ENCODE measurements at places on chromosomes 7 and 10.

DNA sequence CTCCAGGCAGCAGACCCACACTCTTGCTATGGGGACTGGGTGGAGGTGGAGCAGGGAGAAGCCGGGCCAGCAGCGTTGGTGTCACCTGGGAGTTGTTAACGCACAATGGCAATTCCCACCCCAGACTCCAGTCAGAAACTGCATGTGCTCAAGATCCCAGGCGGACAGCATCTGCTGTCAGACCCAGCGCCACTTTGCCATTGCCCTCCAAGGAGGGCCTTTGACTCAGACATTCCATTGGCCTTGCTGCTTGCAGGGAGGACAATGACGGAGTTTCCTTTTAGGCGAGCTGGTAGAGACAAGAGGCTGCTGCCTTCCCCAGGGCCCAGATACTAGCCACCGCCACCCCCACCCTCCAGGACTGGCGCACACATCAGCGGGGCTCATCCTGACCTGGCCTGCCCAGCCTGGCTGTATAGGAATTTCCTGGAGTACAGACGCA lies 34.5 kb downstream of the ZNF775 start:
- no peak for DNase-seq

DNA sequence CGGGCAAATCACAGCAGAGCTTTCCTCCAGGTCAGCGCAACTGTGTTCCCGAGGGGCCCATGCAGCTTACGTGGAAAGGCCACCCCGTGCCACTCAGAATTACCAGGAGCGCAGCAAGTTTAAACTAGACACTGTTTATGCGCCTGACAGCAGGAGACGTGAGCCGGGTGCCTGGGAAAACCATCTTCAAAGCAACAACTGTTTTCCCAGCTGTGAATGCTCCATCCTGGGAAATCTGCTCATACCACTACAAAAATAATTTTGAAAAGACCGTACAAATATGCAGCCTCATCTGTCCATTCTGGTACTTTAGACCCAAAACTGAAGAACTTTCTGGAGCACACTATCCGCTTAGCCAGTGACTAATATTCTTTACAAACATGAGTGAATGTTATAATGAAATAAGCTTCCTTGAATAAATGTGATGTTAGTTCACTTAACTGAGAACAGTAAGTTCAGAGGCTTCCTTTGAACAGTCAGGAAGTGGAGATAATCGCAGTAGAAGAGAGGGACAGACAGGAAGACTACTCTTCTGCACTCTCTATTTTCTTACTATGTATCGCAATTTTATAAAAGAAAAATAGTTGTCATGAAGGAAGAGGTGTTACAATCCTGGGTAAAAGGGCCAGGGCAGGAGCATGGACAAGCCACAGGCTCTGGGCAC lies 16.7 kb downstream of the GPER1 start:
- DNase-seq, result no peak

DNA sequence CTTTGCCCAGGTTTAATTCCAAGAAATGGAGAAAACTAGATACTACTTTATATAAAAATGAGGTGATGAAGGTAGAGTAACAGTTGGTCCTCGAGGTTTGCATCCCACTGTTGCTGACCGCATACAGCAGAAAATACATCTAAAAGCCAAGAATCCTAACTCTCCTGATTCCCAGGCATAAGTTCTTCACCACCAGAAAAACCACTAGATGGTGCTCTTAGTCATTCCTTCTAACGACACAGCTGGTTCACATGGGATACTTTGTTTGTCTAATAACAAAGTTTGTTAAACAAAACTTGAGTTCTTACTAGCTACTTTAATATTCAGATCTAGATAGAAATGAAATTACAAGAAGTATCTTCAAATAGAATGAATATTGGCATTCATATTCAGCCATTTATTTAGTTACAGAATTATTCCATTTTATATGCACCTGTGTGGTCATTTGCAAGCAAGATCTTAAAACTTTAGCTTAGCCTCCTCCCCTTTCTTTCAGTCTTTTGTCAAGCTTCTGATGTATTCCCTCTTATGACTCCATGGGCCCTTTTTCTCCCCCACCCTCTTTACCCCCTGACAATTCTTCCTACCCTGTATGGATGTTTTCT lies 54.1 kb upstream of the CYP26C1 start:
- DNase-seq, result no peak

GRCh38 chr10:103649654-103650423 lies 156.3 kb downstream of the NEURL1 start:
- no peak for DNase-seq

DNA sequence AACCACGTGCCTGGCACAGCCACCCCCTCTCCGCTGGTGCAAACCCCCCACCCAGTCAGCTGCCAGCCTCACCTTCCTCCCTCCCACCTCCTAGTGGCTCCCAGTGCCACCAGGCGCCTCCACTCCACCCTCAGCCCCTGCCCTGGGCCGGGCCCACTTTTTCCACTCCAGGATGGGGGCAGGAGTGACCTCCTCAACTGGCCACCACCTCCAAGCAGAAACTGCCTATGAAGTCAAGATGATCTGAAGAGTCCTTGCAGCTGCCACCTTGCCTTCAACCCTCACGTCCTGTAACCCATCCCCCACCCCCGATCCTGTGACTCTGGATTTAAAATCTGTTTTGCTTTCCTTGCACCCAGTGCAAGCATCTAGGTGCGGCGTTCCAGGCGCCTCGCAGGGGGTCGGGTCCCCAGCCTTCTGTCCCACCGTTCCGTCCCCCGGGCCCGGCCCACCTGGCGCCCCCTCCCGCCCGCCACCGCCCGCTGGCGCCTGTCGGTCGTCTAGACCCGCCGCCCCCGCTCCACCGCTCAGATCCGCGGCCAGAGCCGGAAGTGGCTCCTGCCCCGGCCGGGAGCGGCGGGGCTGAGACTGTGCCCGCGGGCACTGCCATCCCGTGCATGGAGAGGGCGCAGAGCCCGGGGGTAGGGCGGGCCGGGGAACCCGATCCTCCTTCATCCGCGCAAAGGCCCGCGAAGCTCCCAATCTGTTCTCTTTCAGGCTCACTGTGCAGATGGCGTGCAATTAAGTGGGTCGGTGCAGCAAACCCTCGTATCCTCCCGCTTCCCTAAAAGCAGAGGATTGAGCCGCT lies 51.2 kb upstream of the GTF2I start:
- no peak for DNase-seq

DNA sequence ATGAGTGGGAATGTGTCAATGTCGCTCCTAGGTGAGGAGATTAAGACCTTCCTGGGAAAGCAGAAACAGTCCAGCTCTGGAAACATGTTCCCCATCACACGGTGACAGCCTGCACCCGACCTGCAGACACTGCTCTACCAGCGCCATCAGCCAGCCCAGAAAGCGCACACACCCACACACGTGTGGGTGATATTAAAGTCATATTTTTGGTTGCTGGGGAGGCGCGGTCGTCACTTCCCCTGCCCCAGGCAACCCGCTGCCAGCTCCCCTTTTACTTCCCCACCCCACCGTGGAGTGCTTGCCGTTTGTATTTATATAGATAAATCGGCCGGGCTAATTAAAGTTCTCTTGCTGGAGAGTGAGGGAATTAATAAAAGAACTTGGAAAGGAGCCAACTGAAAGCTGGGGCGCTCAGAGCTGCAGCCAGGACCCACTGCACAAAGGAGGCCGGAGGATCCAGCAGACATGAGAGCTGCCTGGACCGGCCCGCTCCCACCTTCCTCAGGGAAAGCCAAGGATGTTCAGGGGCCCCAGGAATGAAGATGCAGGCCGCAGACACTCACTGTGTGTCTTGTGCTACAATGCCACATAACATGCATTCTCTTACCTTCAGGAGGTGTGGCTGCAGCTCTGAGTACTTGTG lies 145.2 kb upstream of the UNC5B start:
- DNase-seq, result peak; percentile 66

- DNase-seq, result no peak
These were observed 652.1 kb downstream of the SUGCT start for GRCh38 chr7:40786909-40787308.

DNA sequence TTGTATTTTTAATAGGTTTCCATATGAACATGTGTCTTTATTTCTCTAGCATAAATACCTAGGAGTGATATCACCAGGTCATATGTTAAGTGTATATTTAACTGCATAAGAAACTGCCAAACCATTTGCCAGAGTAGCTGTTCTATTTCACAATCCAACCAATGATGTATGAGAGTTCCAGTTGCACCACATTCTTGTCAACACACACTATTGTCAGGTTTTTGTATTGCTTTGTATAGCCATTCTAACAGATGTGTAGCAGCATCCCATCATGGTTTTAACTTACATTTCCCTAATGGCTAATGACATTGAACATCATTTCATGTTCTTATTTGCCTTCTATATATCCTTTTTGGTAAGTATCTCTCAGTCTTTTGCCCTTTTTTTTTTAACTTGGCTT lies 4.1 kb downstream of the CUZD1 start:
- no peak for DNase-seq

DNA sequence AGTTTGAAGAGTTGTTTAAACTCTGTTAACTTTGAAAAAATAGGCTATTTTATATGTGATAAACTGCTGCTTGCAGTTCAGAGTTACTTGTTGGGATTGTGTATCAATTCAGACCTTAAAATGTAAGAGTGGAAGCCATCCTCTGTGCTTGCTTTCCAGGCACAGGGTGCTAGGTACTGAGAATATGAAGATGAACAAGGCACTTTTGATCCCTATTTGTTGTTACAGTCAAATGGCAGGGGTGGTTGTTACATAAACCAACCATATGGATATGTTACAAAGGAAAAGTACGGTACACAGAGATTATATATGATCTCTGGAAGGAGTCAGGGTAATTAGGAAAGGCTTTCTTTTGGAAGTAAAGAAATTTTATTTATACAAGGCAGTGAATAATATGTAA lies 63.8 kb downstream of the REEP3 start:
- DNase-seq, result no peak

DNA sequence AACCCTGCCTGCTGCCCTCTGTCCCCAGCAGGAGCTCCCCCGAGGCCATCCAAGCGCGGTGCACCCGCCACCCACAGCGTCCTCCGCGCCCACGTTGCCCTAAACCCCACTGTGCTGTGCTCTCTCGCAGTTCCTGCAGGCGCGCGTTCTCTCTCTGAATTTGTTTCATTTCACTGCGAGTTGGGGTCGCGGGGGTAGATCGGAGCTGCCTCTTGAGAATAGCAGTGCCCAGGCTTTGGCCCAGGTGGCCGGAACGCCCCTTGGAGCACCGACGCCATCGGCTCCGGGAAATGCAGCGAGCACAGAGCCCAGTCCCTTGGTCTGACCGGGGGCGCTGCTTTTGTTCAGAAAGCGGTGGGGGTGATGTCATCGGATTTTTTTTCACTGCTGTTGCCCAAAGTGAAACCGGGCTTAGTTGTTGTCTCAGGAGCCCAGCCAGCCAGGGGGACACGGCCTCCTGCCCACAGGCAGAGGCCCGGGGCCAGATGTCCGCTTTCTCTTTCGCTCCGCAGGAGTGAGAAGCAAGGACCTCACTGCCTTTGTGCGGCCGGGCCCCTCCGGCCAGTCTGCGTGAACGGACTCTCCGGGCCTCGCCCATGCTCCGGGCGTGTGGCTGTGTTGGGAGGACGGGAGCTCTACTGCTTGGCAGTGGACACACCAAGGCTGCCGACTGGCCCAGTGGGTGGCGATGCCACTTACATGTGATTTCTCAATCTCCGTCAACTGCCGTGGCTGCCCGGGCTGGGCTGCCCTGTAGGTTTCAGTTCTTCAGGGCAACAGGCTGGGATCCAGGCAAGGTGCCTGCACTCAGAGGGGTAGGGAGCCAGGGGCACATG lies 43.1 kb downstream of the FOXK1 start:
- peak; percentile 81 for DNase-seq

DNA sequence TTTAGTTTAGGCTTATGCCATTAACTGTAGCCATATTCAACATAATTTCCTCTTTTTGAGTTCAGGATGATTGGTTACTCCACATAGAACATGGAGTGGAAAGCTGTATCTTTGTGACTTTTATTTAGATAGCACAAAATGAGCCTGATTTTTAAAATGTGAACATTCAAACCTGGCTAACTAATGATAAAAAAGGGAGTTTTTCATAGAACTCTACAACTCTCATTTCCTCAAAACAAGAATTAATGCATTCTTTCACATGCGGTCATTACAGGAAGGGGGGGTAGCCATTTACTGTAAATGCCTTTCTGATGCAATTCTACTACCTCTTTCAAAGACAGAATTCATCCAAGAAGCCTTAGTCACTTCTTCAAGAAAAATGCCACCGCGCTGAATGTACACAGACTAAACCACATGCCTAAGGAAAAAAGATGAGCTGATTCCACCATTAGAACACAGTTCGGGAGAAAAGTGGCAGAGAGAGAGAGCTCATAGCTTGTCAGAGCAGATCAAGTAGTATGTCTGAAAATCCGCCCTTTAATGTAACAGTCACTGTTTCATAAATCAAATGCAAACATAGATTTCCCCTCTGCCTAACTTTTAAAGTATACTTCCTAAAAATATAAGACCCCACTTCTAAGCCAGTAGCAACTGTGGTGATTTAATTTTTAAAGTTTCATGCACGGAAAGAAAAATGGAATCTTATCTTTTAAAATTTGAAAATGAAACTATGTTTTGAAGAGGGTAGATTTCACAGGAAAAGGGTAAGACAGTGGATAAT lies 226.4 kb upstream of the KLF14 start:
- no peak for DNase-seq

DNA sequence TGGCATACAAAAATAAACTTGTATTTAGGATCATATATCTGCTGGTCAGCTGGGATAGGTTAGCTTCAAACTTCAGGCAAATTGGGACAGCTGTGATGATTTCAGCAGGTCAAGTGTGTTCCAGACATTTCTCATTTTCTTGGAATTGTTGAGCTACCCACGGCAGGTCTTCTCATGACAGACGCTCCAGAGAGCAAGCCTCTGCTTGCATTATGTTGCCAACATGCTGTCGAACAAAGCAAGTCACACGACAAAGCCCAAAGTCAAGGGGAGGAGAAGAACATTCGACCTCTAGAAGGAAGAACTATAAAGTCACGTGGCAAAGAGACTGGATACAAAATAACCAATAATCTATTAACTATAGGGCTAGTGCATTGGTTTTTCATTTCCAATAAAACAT lies 103.5 kb downstream of the RAB18 start:
- no peak for DNase-seq

DNA sequence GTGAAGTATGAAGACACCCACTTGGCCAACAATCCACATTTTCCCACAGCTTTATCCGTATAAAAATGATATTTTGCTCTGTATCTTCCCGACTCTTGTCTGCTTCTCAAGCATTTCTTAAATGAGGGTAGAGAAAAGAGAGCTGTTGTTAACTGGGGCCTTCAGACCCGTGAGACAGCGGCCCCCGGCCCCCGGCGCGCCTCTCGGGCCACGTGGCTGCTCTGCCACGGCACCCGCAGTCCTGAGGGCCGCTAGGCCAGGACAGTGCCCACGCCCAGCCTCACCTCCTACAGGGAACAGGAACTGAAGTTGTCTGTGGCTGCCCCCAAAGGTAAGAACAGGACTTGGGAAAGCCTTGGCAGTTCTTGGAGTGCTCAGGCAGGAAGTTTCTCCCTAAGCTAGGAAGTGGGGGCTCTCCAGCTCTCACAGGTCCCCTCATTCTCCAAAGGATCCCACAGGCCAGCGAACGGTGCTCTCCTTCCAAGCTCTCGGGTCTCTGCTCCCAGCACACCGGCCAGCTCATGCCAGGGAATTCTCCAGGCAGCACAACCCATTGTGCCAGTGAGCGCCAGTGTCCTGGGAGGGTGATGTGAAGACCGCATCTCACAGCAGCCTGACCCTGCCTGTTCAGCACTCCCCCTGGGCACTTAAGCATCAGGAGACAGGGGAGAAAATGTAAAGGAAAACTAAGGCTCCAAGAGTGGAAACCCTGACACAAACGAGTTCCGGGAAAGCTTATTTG lies 230.3 kb upstream of the PFKP start:
- DNase-seq, result no peak

GRCh38 chr10:93856349-93857145 lies 37.2 kb upstream of the SLC35G1 start:
- DNase-seq, result no peak

- DNase-seq, result no peak
These were observed 231.3 kb downstream of the LRMDA start for GRCh38 chr10:75662715-75663114.

- no peak for DNase-seq
These were observed 60.0 kb downstream of the EVX1 start for GRCh38 chr7:27302590-27302989.

Measured in putamen (tissue), 1 donor.